Epithelial cell of umbilical artery (primary cell): ENCODE measurements at places on chromosomes 5 and 9. TPM values are rescaled to one million over a fixed set of nuclear protein-coding genes. Genes with fewer than 3 reads are reported as not detected.

Gene STARD4
- total RNA-seq = 139 and 171 TPM in 2 replicates

Gene TBC1D13
- 8.8 and 12.9 TPM in 2 replicates for total RNA-seq

Gene KIAA0825
- 1.3 and 2.0 TPM in 2 replicates for total RNA-seq

Gene PANK3
- 45.1 and 60.8 TPM in 2 replicates for total RNA-seq

Gene ZER1
- total RNA-seq = 8.1 and 13.4 TPM in 2 replicates

Gene FGF1
- total RNA-seq = not detected in 2 replicates

Gene PCDHAC2
- total RNA-seq = under 0.01 and 0.30 TPM in 2 replicates

Gene CDK7
- total RNA-seq = 64.3 and 65.3 TPM in 2 replicates

Gene CDO1
- 1.1 and 1.9 TPM in 2 replicates for total RNA-seq

Gene PHF24
- total RNA-seq = not detected in 2 replicates

Gene IRX2
- total RNA-seq = not detected in 2 replicates

Gene PKD2L2
- total RNA-seq = not detected in 2 replicates

Gene UNC5A
- under 0.01 and 0.30 TPM in 2 replicates for total RNA-seq

Gene PCDHB13
- 0.15 and 0.65 TPM in 2 replicates for total RNA-seq

Gene PPP3R2
- total RNA-seq = not detected in 2 replicates

Gene VCAN
- total RNA-seq = 5.2 and 14.1 TPM in 2 replicates

Gene MYORG
- 0.65 and 2.3 TPM in 2 replicates for total RNA-seq

Gene NEK6
- total RNA-seq = 27.3 and 39.5 TPM in 2 replicates

Gene PCDHB3
- total RNA-seq = under 0.01 TPM in 1 of 2 replicates, not detected in the other

Gene GPR21
- total RNA-seq = 0.15 and 0.32 TPM in 2 replicates

Gene NR2F1-AS1
- total RNA-seq = 12.2 and 19.5 TPM in 2 replicates

Gene PCDHB6
- total RNA-seq = not detected in 2 replicates

Gene TUT7
- total RNA-seq = 32.2 and 34.5 TPM in 2 replicates

Gene KLF4
- 0.65 and 1.1 TPM in 2 replicates for total RNA-seq

Gene OTP
- total RNA-seq = not detected in 2 replicates

Gene GOLM1
- 75.7 and 153 TPM in 2 replicates for total RNA-seq

Gene CKMT2
- under 0.01 TPM in 1 of 2 replicates, not detected in the other for total RNA-seq

Gene CYSRT1
- total RNA-seq = 0.32 TPM in 1 of 2 replicates, not detected in the other

Gene SLC28A3
- total RNA-seq = not detected in 2 replicates

Gene FIBCD1
- under 0.01 and 0.46 TPM in 2 replicates for total RNA-seq

Gene GFPT2
- 12.3 and 20.1 TPM in 2 replicates for total RNA-seq

Gene PRR7
- total RNA-seq = 5.8 and 10.8 TPM in 2 replicates

Gene FBP2
- total RNA-seq = not detected in 2 replicates

Gene IL4
- not detected in 2 replicates for total RNA-seq

Gene IFNB1
- 0.46 TPM in 1 of 2 replicates, not detected in the other for total RNA-seq

Gene SLC34A1
- not detected in 2 replicates for total RNA-seq

Gene MAT2B
- 111 and 142 TPM in 2 replicates for total RNA-seq

Gene SLIT3
- total RNA-seq = under 0.01 and 0.46 TPM in 2 replicates

Gene SLC25A48
- total RNA-seq = not detected in 2 replicates

Gene FASTKD3
- 19.2 and 19.9 TPM in 2 replicates for total RNA-seq

Gene DRD1
- total RNA-seq = not detected in 2 replicates

Gene MUSK
- total RNA-seq = under 0.01 TPM in 1 of 2 replicates, not detected in the other
